ENCODE measurements at places on chromosomes 1 and 21.

DNA sequence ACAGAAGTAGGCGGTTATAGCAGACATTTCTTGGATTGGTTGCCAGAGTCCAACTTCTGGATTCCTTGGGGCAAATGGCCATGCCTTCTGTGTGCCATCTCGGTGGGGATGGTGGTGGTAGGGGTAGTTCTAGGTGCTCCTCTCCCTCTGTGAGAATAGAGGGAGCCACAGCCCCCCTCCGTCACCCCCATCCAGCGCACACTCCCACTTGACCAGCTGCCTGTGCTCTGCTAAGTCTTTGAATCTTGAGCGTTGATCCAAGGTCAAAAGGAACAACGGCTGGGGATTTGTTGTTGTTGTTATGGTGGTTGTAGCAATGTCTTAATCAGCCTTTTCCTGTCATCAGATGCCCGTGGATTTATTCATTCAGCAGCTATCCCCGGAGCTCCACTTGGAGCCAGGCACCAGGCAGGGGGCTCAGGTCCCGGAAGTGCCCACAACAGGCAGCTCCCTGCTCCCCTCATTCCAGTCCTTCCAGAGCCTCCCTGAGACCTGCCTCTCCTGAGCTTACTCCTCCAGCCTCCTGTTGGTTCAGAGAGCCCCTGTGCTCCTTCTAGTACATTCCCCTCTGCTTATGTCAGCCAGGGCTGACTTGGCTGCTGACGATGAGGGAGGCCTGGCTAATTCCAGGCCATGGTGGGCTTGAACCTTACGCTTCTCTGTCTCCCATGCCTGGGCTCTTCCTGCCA lies 146.6 kb upstream of the WNT4 start:
- no peak for DNase-seq

DNA sequence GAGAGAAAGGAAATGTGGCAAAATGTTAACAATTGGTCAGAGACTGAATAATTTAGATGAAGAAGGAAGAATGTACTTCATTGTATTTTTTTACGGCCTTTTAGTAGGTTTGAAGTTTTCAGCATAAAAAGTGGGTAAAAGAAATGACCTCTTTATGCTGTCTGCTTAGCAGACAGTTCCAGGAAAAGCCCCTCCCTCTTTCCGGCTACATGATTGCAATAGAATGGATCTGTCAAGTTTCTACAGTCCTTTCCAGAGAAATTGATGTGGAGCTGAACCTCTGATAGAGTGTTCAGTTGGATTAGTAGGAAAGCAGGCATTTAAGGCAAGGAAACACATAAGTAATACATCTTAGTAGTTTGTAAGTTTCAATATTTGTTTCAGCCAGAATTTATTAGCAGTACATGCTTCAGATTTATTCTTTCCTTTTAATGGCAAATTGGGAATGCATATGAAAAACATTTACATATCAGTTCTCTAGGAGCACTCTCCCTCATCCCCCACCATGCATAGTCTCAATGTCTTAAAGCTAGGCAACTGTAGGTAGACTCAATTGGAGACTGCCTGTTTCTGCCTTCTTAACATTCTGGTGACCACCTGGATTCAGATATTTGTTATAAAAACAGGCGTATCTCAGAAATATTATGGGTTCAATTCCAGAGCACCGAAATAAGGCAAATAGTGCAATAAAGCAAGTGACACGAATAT lies 36.4 kb downstream of the HS2ST1 start:
- no peak for DNase-seq

DNA sequence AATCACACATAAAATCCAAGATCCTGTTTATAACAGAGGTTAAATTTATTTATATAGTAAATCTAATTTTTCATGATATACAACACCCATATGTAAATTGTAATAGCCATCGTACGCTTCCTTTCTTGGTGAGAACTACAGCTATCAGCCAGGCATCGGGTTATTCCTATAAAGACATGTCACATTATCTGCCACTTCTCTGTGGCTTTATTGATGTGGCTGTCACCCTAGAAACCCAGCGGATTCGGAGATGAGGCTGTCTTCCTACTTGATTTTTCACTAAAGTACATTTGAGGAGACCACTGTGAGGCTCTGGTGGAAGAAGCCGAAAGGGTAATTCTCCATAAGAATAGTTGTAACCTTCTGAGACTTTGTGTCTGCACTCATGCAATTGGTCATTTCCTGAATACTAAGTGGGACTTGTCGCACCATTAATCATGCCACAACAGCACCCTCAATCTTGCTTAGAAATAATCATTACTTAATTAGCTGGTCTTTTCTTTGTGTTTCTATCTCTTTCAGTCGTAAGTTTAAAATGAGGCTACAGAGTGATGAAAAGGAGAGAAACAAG lies 106.0 kb downstream of the NTNG1 start:
- no peak for DNase-seq

GRCh38 chr1:71362076-71362475 lies 281.2 kb upstream of the ZRANB2 start:
- no peak for DNase-seq

GRCh38 chr1:39132505-39133339 lies 71.8 kb upstream of the MACF1 start:
- peak; percentile 51 for DNase-seq

- DNase-seq: no peak
Observed at GRCh38 chr21:34881421-34881820, 167.7 kb downstream of the RUNX1 start.

- DNase-seq: no peak
Observed at GRCh38 chr1:20237646-20238045, 51.3 kb upstream of the PLA2G2C start.

- no peak for DNase-seq
Observed at GRCh38 chr1:67717876-67718275, 32.9 kb downstream of the GADD45A start.
